Inflammatory macrophage treated with lipopolysaccharide for 1 hour (primary cell): ENCODE measurements at places on chromosomes 1 and 21.
A peak's percentile ranks its signal among the peaks of the same experiment; 100 is the strongest.

DNA sequence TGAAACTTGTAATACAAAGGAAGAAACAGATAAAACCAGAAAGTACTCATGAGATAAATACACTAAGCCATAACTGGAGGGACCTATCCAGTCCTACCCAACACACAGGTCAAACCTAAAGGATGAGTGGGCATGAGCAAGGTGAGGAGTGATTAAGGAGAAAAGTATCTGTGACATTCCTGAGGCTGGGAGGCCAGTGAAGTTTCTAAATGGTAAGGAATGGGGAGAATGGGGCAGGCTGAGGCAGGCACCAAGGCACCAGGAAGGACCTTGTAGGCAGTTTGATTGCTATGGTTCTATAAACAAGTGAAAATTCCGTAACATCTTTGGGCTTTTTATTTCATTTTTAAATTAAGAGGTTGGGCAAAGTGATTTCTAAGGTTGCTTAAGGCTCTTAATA lies 10.4 kb downstream of the DDX59 start:
- DNase-seq, result no peak

DNA sequence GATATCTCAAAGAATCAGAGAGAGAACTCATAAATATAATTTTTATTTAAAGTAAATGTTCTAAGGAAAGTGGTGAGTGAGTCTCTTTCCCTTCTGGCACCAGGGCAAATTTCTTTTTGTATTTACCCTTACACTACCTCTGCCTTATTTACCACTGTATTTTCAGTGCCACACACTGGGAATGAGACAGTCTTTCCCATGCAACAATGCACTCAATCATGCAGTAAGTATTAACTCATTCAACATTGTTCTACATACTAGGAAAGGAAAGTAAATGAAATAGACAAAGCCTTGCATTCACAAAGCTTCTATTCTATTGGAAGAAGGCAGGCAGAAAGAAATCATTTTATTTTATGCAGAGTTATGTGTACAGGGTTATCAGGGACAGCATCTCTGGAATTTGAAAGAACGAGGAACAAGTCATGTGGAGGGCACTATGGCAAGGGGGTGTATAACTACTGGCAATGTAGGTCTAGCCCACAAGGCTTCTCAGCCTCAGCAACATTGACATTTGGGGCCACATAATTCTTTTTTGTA lies 129.8 kb upstream of the PRDX6 start:
- DNase-seq, result no peak

DNA sequence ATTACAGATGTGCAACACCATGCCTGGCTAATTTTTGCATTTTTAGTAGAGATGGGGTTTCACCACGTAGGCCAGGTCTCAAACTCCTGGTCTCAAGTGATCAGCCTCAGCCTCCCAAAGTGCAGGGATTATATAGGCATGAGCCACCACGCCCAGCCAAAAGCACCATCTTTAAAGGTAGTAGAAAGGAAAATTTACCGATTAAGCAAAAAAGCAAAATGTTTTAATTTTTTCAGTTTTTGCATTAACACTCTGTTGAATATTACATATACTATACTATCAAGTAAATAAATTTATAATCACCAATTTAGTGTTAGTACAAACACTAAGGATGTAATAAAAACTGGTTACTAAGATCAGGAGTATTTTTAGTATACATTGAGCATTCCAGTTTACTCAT lies 20.6 kb downstream of the RC3H1 start:
- no peak for DNase-seq

DNA sequence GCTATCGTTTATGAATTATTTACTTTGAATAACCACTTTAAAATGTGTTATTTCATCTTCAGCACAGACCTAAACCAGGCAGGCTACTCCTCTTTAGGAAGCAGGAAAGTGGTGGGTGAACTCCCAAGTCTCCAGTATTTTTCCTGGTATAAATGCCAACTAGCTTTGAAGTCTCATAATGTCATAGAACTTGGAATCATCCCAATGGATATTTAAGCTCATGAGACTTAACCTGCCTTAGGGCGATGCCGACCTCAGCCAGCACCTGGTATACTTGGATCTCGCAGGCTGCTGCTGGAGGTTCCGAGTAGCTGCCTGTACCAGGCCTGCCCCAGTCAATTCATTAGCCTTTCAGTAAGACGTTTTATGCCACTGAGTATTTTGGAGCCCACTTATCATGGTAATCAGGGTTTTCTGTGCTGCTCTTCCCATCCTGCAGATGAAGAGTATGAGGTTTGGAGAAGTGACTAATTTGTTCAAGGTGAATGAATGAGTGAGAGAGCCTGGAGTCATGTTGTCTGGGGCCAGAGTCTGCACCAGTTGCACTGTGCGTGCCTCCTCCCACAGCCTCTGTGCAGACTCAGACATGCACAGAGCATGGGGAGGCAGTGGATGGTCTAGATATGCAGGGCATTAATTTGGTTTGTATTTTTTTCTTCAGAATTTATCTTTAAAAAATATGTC lies 34.9 kb downstream of the VANGL1 start:
- DNase-seq, result no peak

DNA sequence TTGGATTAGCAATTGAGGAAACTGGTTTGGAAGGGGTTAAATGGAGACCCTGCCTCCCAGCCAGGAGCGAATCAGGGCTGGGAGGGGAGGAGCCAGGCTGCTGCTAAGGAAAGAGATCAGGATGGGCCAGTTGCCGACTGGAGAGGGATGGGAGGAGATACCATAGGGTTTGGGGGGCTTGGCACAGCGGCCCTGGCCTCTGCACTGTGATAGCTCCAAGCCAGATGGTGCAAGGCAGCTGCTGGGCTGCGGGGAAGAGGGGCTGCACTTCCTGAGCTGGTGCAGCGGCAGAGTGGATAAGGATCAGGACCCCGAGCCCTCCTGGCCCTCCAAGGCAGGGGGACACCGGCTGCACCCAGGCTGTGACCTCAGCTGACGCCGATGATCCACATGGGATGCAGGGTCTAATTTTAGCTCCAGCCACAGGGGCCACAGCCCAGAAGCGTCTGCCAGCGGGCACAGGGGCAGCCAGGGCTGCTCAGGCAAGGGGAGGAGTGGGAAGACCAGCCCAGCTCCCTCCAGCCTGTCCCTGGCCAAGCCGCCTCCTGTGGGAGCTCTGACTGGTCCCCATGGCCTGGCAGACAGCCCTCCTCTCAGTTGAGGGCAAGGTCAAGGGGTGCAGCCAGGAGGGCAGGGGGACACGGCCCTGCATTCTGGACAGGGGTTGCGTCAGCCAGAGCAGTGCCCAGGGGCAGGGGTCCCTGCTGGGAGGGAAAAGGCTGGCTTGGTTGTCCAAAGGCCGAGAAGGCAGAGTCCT lies at the start of gene EXTL1:
TSS of gene EXTL1 (plus strand) at position 129 of the 757 bp plus-strand sequence. CDS start 872 bp downstream, outside the sequence.
- DNase-seq, result no peak

GRCh38 chr1:16183765-16184556 lies 28.1 kb upstream of the EPHA2 start:
- DNase-seq, result no peak

GRCh38 chr1:228046421-228047182 lies 35.9 kb upstream of the ARF1 start:
- no peak for DNase-seq

DNA sequence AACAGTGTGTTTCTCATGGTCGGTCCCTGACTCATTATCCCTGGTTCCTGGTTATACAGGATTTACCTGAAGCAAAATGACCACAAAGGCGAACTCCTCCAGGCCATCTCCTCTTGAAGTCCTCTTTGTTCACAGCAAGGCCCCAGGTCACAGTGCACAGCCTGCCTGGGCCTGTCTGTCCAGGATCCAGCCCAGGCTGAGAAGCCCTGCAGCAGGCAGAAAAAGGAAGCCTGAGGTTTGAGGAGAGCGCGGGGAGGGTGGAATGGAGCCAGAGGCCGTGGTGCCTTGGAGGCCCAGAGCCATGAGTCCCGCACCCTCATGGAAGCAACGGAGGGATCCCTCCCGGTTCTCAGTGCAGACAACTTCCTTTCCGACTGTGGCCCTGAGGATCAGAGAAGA lies 136.8 kb upstream of the IRF2BP2 start:
- DNase-seq, result no peak

DNA sequence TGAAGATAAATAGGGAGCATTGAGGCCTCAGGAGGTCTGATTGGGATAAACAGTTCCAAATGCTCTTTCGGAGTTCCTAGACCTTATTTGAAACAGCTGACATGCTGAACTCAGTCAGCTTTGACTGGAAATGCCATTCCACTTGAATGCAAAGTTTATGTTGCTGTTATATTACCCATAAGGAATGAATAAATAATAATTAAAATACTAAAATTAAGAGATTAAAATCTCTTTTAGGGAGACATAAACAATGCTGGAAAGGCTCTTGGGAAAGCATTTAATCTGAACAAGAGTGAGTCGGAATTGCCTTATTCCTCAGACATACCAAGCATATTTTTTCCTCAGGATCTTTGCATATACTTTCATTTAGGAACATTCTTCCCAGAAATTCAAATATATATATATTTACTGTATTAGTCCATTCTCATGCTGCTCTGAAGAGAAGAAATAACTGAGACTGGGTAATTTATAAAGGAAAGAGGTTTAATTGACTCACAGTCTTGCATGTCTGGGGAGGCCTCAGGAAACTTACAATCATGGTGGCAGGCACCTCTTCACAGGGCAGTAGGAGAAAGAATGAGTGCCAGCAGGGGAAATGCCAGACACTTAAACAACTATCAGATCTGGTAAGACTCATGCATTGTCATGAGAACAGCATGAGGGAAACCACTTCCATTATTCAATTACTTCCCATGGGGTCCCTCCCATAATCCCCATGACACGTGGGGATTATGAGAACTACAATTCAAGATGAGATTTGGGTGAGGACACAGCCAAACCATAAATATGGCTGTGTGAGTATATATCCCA lies 318.2 kb upstream of the PLXNA2 start:
- no peak for DNase-seq

- DNase-seq, result no peak
Measured at GRCh38 chr1:205630651-205631009, 1.2 kb downstream of the ELK4 start.

- DNase-seq, result no peak
Measured at GRCh38 chr1:32266921-32267591, 16.0 kb downstream of the LCK start.

- no peak for DNase-seq
Measured at GRCh38 chr1:86582161-86582560, 35.3 kb downstream of the CLCA4 start.

DNA sequence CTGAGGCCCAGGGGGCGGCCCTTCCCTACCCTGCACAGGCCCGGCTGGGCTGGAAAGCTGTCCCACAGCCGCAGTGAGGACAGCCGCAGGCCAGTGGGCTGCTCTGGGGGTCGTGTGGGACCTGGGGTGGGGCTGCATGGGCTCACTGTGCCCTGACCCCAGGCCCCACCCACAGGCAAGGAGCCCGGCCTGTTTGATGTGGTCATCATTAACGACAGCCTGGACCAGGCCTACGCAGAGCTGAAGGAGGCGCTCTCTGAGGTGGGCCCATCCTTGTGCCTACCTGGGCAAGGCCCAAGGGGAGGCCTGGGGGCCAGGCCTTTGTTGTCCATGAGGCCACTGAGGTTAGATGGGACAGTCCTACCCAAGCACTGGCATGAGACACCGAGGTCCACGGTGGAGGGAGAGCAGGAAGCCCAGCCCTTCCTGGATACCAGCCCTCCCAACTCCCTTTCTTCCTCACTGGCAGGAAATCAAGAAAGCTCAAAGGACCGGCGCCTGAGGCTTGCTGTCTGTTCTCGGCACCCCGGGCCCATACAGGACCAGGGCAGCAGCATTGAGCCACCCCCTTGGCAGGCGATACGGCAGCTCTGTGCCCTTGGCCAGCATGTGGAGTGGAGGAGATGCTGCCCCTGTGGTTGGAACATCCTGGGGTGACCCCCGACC lies 1.4 kb upstream of the GJC2 start:
- DNase-seq, result no peak

DNA sequence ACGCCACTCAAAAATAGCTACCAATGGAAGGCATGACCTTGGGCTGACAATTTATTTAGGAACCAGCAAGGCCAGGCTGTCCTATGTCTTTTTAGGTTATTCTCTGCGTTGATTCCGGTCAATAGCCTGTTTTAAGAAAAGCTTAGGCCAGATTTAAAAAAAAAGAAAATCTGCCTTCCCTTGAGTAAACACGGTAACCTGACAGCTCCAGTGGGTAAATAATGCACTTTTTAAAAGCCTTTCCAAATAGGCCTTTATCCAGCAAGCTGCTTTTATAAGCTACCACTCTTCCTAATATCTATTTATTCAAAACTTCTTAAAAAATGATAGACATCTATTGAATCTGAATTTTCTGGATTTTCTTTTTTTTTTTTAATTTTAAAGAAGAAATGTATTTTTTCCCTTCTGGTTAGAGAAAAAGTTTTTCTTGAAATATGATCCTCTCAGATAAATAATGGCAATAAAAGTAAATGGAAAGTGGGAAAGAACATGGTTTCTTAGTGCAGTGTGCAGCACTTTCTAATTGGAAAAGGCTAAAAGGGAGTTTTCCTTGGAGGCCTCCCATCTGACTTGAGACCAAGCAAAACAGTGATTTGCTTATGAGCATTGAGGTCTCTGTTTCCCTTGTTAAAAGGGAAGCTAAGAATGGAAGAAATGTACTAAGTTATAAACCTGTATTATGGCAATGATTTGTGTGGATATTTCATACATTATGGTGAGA lies 281.0 kb upstream of the RUNX1 start:
- DNase-seq, result no peak

- no peak for DNase-seq
Measured at GRCh38 chr1:42758641-42759040, 8.2 kb downstream of the P3H1 start.

GRCh38 chr1:165143437-165144065 lies 213.0 kb downstream of the LMX1A start:
- DNase-seq, result peak; percentile 49

DNA sequence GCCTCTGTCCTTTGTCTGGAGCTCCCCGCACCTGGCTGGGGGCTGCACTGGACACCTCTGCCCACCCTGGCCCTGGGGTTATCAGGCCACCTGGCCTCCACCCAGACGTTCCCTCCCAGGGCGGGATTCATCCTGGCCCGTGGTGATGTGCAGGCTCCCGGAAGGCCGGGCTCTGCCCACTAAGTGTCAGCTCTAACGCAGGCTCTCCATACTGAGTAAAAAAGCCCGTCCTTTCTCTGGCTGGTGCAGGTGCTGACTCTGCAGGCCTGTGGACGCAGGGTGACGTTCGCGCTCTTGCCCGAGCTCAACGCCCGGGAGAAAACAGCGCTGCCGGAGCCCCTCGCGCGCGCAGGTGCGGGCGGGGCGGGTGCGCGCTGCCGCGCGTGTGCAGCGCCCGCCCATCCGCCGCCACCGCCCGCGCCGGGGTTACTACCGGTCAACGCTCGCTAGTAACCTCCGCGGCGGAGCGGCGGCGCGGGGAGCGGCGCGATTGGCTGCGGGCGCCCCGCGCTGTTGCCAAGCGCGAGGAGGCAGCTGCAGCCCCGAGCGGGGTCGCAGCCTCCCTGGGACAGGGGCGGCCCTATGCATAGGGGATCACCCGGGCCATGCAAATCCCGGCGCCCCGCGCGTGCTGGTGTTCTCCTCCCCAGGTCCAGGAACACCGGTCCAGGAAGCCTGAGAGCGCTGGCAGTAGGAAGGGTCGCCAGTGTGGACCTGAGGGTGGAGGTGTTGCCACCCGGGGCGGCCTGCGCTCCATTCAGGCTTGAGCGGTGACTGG lies 15.7 kb downstream of the ABCG1 start:
- DNase-seq, result peak; percentile 52

DNA sequence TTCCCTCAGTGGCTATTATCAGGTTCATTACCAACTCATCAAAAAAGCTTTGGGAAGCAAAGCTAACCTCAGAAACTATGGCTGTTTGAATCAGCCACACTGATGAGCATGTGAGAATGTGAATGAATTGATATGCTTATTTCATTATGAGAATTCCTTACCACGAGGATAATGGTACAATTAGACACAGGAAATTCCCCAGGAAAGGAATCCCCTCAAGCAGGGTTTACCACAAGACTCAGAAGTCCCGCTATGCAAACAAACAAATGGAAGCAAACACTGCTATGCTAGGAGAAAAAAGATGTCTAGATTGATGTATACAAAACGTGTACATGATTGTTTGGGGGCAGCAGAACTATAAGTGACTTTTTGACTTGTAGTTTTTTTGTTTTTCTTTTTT lies 205.0 kb downstream of the HMCN1 start:
- DNase-seq, result no peak
